Aorta (tissue), 5 donors: ENCODE measurements at places on chromosomes 12 and 14. TPM values are rescaled to one million over a fixed set of nuclear protein-coding genes. Genes with fewer than 3 reads are reported as not detected.

SLC6A13 gene
- 0.90 TPM for total RNA-seq

C12orf54 gene
- 0.65 TPM for total RNA-seq

GRCh38 chr14:95695913-95696312 is 9.7 kb downstream of the TCL1B start:
- no peak for DNase-seq

- DNase-seq = no peak
Measured at GRCh38 chr12:3364661-3365462, 126.1 kb upstream of the PRMT8 start.

DNA sequence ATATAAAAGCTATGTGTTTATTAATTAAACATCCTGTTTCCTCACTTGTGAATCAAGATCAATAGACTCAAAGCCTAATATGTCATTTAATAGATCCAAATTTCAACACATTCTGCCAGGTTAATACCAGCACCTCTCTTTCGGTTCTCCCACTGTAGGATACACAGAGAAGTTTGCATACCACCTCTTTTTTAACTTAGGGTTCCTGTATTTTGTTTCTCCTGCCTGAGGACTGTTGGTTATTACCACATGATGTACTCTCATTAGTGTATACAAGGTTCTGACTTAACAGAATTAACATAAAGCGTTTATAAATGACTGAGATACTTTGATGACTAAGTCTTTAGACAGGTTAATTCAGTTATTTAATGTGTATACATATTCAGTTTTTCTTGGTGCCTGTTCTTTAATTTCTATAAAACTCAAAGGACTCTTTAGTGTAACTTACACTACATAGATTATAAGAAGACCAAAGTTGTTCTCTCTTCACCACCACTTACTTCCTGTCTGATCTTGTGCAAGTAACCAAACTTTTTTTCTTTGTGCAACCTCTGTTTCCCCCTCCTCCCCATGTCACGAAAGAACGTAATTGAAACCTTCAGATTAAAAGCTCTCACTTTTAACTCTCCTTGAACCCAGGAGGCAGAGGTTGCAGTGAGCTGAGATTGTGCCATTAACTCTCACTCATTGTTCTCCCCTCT is 89.8 kb upstream of the DNM1L start:
- no peak for DNase-seq
